MCF 10A (cell line): ENCODE measurements at places on chromosomes 4 and X. TPM values are rescaled to one million over a fixed set of nuclear protein-coding genes. Genes with fewer than 3 reads are reported as not detected.
A peak's percentile ranks its signal among the peaks of the same experiment; 100 is the strongest.

DNA sequence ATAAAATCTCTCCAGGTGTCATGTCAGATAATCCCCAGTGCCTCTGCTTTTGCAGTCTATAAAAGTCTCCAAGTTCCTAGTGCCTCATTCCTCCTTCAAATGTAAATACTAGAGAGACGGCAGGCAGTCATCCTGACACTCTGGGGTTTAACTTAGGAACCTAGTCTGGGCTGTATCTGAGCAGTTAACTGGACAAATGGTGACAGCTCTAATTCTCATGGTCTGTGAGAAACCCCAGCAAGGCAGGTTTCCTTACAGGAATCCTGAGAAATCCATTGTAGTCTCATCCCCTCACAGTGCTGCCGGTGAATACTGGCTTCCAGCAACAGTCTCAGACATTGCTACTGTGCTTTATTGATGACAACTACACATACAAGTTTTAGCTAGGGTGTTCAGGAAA lies 246.8 kb downstream of the SNCA start:
- no peak overlapping the region for H3K27ac ChIP-seq
- no peaks in the 10 kb centered on the region for H3K27me3 ChIP-seq
- no peak for DNase-seq
- no peaks in the 10 kb centered on the region for H3K36me3 ChIP-seq
- H3K4me1 ChIP-seq, result no peaks in the 10 kb centered on the region

GRCh38 chr4:145820407-145820806 lies 118.2 kb downstream of the ZNF827 start:
- DNase-seq, result no peak
- H3K4me1 ChIP-seq, result no peaks in the 10 kb centered on the region
- H3K4me3 ChIP-seq, result no peak overlapping the region
- H3K36me3 ChIP-seq, result peaks cover 9% of the 10 kb centered on the region
- H3K27ac ChIP-seq, result no peak overlapping the region
- no peaks in the 10 kb centered on the region for H3K27me3 ChIP-seq

GRCh38 chrX:33725535-33726210 lies 406.4 kb downstream of the FAM47A start:
- peak; percentile 73 for DNase-seq
- H3K4me1 ChIP-seq, result no peaks in the 10 kb centered on the region
- H3K27ac ChIP-seq, result peak overlapping the region; percentile 71

DNA sequence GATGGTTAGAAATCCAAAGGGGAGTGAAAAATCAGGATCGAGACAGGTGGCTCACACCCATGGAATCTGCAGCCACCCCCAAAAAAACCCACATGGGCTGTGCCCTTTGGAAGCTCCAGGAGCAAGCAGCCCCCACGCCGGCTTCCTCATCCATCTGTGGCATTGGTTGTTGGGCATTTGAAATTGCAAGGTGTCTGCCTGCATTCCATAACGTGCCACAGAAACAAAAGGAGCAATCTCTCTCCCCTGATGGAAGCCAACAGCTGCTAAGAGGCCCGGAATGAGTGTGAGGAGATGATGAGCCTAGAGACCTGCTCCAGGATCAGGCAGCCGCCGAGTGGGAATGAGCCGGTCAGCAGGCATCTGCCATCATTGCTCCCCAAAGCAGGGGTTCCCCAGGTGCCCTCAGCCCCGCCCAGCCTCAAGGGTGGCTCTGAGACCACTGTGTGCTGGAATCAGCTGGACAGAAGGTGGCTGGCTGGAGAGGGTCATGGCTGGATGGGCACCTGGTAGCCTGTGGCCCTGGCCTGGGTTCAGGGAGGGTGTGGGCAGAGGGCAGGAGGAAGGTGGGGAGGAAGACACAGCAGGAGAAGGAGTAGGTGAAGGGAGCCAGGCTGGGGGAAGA lies 113.2 kb downstream of the CRLF2 start:
- no peak overlapping the region for H3K4me3 ChIP-seq
- no peaks in the 10 kb centered on the region for H3K27me3 ChIP-seq
- H3K36me3 ChIP-seq, result no peaks in the 10 kb centered on the region
- no peak for DNase-seq
- H3K27ac ChIP-seq, result no peak overlapping the region

DNA sequence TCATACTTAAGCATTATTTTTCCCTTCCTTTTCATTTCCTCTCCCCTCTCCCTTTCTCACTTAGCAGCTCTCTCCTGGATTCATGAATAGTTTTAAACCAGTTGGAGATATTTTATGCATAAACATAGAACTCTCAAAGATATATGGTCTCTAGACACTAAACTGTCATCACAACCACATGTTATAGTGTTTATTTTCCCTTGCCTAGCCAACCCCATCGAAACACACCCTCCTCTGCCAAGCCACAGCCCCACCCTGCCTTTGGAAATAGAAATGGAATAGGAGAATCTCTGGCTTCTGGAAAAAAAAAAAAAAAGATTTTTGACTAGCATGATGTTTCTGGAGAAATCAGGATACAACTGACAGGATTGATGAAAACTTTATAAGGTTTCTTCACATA lies 64.8 kb upstream of the RBPJ start:
- peaks cover 6% of the 10 kb centered on the region for H3K4me1 ChIP-seq
- H3K4me3 ChIP-seq, result no peak overlapping the region
- H3K27me3 ChIP-seq, result no peaks in the 10 kb centered on the region
- no peaks in the 10 kb centered on the region for H3K36me3 ChIP-seq
- peak overlapping the region; percentile 46 for H3K27ac ChIP-seq
- peak; percentile 7 for DNase-seq

GRCh38 chr4:130814896-130815295 lies 1718.9 kb downstream of the C4orf33 start:
- no peaks in the 10 kb centered on the region for H3K36me3 ChIP-seq
- no peaks in the 10 kb centered on the region for H3K27me3 ChIP-seq
- H3K4me3 ChIP-seq, result no peak overlapping the region
- DNase-seq, result no peak
- H3K27ac ChIP-seq, result no peak overlapping the region
- no peaks in the 10 kb centered on the region for H3K4me1 ChIP-seq

- DNase-seq, result no peak
- H3K4me3 ChIP-seq, result peak overlapping the region; percentile 76
- no peaks in the 10 kb centered on the region for H3K36me3 ChIP-seq
- no peaks in the 10 kb centered on the region for H3K27me3 ChIP-seq
- H3K27ac ChIP-seq, result no peak overlapping the region
Observed at GRCh38 chr4:44447563-44448504, 775 bp downstream of the KCTD8 start.

DNA sequence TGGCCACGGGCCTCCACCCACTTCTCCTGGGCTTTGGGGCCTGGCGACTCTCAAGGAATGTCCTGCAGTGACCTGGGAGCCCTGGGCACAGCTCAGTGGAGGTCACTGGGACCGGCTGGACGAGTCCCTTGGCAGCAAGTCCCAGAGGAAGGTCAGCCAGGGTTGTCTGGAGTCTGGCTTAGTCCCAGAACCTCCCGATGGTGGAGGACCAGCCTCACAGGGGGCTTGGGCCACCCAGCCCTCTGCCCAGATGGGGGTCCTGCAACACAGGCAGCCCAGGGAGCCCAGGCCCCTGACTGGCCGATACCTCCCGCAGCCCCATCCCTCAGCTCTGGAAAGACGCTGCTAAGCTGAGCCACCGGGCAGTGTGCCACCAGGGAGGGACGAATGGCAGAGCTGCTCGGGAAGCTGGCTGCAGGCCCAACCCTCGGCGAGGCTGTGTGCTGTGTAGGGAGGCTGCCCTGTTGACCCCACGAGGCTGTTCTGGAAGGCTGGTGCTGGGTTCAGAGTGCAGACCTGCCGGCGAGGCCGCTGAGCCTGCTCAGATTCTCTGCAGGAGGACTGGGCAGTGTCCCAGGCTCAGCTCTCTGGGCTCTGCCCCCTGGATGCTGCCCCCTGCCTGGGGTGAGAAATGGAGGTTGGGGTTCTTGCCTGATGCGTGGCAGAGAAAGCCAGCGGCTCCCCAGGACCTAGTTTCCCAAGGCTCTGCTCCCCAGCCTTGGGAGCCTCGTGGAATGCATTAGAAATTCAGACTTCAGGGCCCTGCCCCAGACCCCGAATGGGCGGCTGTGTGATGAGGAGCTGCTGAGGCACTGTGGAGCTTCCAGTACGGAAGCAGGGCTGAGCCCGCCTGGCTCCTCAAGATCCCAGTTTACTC lies 61.7 kb downstream of the ADRA2C start:
- H3K4me3 ChIP-seq, result no peak overlapping the region
- H3K27me3 ChIP-seq, result peaks cover 62% of the 10 kb centered on the region
- H3K27ac ChIP-seq, result no peak overlapping the region
- DNase-seq, result peak; percentile 42
- no peaks in the 10 kb centered on the region for H3K4me1 ChIP-seq
- no peaks in the 10 kb centered on the region for H3K36me3 ChIP-seq

DNA sequence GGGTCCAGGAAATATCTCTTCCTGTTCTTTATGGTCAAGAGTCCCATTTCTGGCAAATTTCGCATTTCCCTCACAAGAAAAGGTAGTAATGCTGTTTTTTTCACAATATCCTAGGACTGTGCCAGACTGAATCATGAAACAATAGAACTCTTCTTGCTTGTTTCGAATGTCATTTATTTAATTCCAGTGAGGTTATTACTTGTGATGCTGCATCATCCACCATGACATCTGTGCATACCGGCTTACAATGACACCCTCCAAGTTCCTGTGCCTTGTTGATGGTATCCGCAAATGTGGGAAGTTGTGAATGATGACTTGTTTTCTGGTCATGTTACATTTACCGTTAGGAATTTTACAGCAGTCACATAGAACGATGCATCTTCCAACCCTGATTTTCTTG lies 42.9 kb upstream of the SPRY1 start:
- H3K27ac ChIP-seq, result no peak overlapping the region
- H3K36me3 ChIP-seq, result no peaks in the 10 kb centered on the region
- H3K4me1 ChIP-seq, result peaks cover 23% of the 10 kb centered on the region
- no peak for DNase-seq
- no peak overlapping the region for H3K4me3 ChIP-seq
- H3K27me3 ChIP-seq, result no peaks in the 10 kb centered on the region

DNA sequence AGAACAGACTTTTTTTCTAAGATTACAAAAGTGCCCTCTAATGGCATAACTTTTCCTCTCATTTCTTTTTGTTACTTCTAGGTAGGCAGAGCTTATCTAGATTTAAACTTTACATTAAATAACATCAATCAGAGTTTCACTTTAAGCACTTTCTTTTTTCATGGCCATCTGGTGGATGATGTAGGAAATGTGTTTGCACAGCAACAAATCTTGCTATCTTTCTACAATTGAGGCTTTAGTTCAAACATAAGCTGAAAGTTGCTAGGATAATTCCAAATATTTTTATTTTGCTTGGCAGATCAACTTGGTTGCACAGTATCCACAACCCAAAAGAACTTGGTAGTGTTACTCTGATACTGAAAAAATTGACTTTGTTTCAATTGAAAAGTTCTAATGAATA lies 22.0 kb downstream of the NDNF start:
- H3K4me1 ChIP-seq, result peaks cover 12% of the 10 kb centered on the region
- H3K27ac ChIP-seq, result peak overlapping the region; percentile 19
- DNase-seq, result no peak
- H3K27me3 ChIP-seq, result no peaks in the 10 kb centered on the region

- no peak for DNase-seq
- no peaks in the 10 kb centered on the region for H3K27me3 ChIP-seq
- no peaks in the 10 kb centered on the region for H3K36me3 ChIP-seq
- no peaks in the 10 kb centered on the region for H3K4me1 ChIP-seq
Observed at GRCh38 chr4:25970226-25970675, 56.2 kb downstream of the SMIM20 start.

GRCh38 chr4:13665701-13666660 lies 38.5 kb upstream of the BOD1L1 start:
- DNase-seq, result no peak
- no peaks in the 10 kb centered on the region for H3K27me3 ChIP-seq
- H3K4me1 ChIP-seq, result peaks cover 6% of the 10 kb centered on the region

DNA sequence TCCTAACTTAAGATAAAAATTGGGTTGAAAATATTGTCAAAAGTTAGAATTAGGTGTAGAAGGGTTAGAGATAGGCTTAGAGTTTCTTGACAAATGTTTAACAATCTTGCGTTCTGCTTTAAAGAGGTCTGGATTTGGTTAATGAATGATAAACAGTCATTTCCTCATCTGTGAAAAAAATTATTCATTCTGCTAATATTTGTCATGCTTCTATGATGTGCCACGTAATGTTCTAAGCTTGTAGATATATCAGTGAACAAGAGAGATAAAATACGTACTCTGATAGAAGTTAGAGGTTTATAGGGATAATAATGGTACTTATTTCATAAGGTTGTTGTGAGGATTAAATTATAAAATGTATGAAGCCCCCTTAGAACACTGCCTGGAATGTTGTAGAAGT lies 443.0 kb upstream of the GALNT7 start:
- no peak overlapping the region for H3K27ac ChIP-seq
- no peaks in the 10 kb centered on the region for H3K36me3 ChIP-seq
- peaks cover 36% of the 10 kb centered on the region for H3K27me3 ChIP-seq
- no peaks in the 10 kb centered on the region for H3K4me1 ChIP-seq
- no peak for DNase-seq

DNA sequence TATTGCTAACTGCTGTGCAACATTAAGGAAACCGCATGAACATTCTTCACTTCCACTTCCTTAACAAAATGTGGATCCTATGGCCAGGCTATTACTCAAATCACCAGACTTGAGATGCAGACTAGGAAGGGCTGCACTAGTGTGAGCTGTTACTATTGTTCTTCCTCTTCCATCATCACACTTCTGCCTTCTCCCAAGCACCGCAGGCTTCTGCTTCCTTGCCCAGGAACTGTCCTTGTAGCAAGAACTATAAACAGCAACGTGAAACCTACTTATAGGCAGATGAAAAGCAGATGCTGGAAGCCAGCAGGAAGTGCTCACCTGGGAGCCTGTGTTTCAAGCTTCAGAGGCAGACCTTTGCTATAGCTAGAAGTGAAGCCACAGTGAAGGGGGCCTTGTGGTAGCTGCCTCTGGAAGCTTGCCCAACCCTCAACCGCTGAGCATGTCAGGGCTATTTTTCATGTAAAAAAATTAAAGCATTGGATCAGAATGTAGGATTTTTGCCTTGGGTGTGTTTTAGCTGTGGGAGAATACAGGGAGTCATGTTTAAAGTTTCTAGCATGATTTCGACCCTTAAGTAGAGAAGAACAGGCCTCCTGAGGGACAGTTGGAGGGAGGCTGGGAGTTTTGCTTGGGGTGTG lies 43.9 kb downstream of the CLNK start:
- H3K36me3 ChIP-seq, result no peaks in the 10 kb centered on the region
- no peak overlapping the region for H3K4me3 ChIP-seq
- H3K27me3 ChIP-seq, result no peaks in the 10 kb centered on the region
- no peak overlapping the region for H3K27ac ChIP-seq

- H3K4me1 ChIP-seq, result no peaks in the 10 kb centered on the region
- no peak overlapping the region for H3K27ac ChIP-seq
- DNase-seq, result peak; percentile 33
- no peak overlapping the region for H3K4me3 ChIP-seq
Observed at GRCh38 chr4:88672987-88673386, 24.6 kb downstream of the NAP1L5 start.

GRCh38 chr4:12949719-12950490 lies 534.2 kb downstream of the RAB28 start:
- no peak overlapping the region for H3K4me3 ChIP-seq
- no peaks in the 10 kb centered on the region for H3K36me3 ChIP-seq
- H3K4me1 ChIP-seq, result no peaks in the 10 kb centered on the region
- peak; percentile 30 for DNase-seq
- H3K27me3 ChIP-seq, result no peaks in the 10 kb centered on the region

HADH gene
- 19.2 and 26.2 TPM in 2 replicates for total RNA-seq

CFAP47 gene
- not detected in 2 replicates for total RNA-seq
